ENCODE measurements at places on chromosomes 5 and 9.

- no peak for DNase-seq
Measured at GRCh38 chr5:31574772-31575171, 42.7 kb downstream of the C5orf22 start.

GRCh38 chr5:160036884-160037283, 27.9 kb downstream of the TTC1 start:
- no peak for DNase-seq

- no peak for DNase-seq
Measured at GRCh38 chr5:93403141-93403928, 177.7 kb downstream of the NR2F1-AS1 start.

DNA sequence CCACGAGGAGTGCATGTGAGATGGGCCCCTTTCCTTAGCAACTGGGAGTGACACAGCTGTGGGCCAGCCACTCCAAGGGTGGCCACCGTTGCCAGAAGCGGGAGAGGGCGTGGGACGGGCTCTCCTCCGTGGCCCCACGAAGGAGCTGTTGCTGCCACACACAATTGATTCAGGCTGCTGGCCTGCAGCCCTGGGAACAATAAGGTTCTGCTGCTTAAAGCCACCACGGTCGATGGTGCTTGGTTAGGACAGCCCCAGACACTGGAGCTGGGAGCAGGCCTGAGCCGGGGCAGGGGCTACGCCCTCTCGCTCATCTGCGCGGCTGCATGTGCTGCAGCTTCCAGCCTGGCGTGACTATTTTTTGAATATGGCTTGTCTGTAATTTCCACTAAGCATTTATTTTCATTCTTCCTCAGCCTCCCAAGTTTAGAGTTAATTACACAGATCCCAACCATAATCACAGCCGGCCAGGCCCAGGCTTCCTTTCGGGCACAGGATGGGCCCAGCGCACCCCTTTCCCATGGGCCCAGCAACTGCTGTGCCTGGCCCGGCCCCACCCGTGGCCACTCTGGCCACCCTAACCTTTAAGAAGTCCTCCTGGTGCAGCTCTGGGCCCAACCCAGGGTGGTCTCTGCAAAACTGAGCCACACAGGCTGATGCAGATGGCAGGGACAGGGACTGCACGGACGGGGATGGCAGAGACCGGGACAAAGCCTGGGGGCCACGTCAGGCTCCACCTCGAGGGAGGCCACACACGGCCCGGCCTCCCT, 49.7 kb downstream of the VAV2 start:
- DNase-seq = no peak

DNA sequence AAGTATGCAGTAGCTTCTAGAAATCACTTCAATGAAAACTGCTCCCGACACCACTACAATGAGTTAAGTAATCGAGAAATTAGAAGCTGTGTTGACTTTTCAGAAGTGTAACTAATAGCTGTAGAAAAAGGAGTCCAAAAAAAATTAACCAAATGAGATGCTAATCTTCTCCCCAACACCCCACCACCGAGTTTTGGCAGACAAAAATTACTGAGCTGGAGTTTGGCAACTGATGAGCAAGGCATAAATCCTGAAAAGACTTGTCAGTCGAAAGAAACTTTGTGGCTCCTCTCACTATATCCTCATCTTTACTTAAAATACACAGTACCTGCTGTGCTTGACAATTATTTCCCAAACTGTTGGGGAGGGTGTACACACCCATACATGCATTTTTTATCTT, 191.9 kb downstream of the EBF1 start:
- no peak for DNase-seq

DNA sequence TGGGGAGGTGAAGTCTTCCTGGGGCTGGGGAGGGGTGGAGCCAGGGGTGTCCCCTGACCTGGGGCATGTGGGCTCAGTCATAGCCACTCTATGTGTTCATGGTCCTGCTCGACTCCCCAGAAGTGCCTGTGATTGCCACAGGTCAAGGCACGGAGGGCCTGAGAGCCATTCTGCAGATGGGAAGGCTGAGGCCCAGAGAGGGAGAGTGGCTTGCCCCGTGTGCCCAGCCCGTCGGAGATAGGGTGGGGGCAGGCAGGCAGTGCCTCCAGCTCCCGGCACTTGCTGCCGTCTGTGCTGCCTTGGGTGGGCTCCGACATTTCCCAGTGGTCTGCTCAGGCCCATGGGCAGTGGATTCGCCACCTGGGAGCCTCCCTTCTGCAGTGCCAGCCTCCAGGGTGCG, 74.0 kb downstream of the RXRA start:
- no peak for DNase-seq

- no peak for DNase-seq
Measured at GRCh38 chr9:114603248-114603647, 7.8 kb upstream of the TMEM268 start.

DNA sequence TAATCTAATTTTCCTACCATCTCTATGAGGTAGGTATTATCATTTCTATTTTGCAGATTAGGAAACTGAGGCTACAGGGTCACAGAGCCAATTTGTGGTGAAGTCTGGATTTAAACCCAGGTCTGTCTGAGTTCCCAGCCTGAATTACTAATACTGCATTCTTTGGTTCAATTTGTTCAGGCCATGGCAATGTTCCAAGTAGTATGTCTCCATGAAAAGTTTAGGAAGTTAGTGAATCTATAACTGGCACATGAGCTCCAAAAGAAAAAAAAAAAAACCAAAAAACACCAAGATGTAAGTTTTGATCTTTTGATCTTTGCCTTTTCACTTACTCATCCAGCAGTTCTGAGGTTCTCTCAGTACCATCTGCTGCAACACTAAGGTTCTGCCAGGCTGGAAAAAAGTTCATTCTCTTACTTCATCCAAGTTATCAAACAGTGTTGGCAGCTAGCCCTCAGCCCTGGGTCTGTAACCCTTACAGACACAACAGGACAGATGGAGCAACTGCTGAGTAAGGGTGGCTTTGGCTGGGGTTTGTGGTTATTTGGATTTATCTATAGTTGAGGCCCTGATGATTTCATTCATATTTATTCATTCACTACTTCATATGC, 4.4 kb upstream of the TMEM268 start:
- no peak for DNase-seq

DNA sequence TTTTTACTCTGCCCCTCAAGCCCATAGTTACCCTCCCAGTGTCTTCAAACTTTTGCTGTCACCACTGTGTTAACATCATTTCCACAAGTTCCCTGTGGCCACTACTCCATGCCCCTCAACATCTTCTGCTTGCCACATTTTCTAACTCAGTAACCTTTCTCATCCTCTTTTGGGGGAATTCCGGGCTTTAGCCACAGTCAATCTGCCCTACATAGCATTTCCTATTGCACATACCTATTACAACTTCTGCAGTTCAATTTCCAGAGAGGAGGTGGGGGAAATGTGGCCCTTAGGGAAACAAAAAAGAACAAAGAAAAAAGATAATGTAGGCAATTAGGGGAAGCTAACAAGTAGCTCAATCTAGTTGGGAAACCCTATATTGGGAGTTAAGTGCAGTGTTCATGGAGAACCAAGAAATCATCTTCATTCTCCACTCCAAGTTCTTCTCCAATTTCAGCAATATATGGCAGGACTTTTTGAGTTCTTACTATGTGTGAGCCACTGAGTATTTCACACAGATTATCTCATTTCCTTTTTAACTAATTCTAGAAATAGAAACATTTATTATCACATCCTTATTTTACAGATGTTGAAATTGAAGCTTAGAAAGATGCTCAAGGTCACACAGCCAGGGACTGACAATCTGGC, 40.2 kb upstream of the LPAR1 start:
- DNase-seq = no peak

GRCh38 chr5:160923936-160924710, 72.1 kb upstream of the ATP10B start:
- DNase-seq = peak; percentile 69

GRCh38 chr9:19828576-19829109, 39.8 kb upstream of the SLC24A2 start:
- no peak for DNase-seq

- no peak for DNase-seq
Measured at GRCh38 chr5:35852084-35852734, 4.5 kb upstream of the IL7R start.

GRCh38 chr9:90607701-90608516, 34.7 kb downstream of the DIRAS2 start:
- DNase-seq = no peak

- DNase-seq = no peak
Measured at GRCh38 chr9:114629563-114630090, 18.5 kb downstream of the TMEM268 start.

DNA sequence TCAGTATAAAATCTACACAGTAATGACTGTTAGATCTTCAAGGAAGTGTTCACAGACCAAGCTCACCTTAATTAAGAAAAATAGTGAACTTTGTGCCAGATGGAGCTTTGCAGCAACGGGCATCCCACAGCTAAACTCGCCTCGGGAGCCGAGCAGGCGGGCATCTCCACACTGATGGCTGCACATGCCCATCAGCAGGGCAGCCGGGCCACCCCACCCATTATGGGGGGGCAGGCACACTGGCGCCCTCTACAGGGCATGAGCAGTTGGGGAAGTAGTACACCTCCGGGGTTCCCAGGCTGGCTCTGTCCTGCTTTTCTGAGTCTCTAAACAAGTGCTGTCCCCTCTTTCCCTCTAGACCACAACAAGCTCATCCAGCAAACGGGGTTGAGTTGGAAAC, 21.6 kb downstream of the ANKS6 start:
- DNase-seq = no peak

GRCh38 chr5:54804086-54804485, 181.3 kb downstream of the ESM1 start:
- DNase-seq = no peak

DNA sequence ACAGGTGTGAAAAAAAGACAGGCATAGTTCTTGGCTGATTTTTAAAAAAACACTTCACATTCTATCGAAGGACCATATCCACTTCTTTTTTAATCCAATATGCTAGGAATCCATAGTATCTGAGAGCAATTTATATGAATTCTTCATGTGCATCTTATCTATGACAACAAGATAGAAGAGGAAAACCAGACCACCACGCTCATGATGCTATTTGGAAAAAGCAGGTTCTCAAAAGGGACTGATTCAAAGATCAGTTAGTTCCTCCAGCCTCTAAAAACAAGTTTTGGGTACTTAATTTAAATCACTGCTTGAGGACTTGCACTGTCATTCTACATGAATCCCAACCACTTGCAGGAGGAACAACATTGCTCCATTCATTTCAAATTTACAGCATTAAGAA, 6.3 kb downstream of the MEF2C start:
- no peak for DNase-seq

DNA sequence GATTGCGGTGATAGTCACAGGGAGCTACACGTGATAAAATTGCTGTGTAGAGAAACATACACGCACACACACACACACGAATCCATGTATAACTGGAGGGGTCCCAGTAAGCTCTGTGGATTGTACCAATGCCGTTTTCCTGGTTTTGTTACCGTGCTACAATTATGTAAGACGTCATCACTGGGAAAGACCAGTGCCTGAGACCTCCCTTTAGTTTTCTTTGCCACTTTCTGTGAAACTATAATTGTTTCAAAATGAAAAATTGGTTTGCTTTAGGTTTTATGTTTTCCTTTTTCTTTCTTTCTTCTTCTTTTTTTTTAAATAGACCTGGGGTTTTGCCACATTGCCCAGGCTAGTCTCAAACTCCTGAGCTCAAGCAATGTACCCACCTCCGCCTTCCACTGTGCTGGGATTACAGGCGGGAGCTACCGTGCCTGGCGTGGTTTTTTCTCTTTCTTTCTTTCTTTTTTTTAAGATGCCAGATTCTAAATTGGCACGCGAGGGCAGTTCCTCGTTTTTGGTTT, 21.3 kb downstream of the OR2V2 start:
- DNase-seq = no peak

- DNase-seq = no peak
Measured at GRCh38 chr5:139808481-139809330, 13.1 kb downstream of the PSD2 start.

DNA sequence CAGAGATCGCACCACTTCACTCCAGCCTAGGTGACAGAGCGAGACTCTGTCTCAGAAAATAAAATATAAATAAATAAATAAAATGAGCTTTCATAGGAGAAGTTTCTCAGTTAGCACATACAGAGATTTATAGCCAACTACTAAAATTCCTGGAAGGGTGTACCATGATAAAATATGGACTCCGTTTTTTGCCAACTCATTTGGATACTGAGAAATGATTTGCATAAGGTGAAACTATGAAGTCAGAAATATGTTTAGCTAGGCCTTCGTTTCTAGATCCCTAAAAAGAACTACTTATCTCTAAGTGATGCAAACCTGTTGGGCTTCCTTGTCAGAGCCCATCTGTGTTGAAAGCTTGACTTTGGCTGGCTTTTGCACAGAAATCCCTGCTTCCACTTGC, 56.9 kb upstream of the SLC1A1 start:
- no peak for DNase-seq

DNA sequence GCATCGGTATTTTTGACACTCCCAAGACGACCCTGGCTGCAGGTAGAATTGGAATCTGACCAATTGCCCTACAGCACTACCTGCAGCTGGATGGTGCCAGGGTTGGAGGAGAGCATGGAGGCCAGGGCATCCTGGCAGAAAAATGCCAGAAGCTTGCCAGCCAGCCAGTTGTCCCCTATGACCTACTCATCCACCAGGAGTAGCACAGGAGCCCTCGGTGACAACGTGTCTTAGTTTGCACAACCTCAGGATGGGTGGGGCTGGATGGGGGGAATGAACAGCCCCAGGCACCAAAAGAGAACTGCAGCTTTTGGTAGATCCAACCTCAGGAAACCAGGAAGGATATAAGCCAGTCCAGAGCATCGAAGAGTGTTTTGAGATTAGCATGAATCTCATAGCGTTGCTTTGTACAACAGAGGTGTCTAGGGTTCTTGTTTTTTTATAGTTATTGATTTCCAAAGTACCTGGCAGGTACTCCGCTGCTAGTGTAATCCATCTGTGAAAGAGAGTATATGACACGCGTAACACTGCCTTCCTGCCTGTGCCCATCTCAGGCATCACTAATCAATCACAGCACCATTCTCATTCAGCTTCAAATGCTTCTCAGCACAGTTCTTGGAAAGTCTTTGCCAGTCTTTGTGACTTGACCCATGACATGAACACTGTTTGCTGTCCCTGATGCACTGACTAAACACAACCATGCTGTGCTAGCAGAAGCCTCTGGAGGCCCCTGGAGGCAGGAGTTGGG, 36.7 kb upstream of the ASS1 start:
- DNase-seq = no peak

DNA sequence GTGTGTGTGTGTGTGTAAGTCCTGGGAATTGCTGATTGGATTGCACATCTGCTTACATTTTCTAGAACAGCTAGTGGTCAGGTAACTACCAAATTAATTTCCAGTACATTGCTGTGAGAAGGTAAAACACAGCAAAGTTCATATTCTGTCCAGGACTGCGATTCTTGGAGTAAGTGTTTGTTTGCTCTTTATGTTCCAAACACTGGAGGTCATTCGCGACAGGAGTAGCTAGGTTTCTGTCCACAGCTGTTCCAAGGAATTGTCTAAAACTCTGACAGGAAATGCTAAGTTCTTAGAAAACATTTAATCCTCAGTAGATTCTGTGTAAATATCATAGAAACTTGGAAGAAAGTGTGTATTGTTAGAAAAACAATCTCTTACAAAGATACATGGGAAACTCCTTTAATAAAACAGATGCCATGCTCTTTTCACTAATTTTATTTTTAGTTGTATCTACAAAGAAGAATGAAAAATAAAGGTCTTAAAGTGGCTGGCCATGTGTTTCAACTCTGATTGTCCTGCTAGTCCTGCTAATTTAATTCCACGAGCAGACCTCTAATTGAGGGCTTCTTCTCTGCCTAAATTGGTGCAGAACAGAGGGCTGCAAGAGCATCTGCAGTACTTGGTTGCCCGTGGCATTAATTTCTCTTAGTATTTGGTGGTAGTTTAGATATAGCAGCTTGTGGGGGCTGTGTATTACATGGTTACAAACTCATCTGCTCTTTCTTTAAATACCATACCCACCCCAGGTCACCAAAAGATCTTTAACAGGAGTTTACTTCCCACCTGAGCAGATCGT, 464.5 kb downstream of the RASEF start:
- DNase-seq = no peak

Measured in HuH-7.5 (cell line).